Activated T-cell treated with anti-CD3 and anti-CD28 coated beads, Interleukin-2, amount 50 U/mL, for 72 hours (primary cell): ENCODE measurements at places on chromosomes 12 and 14. TPM values are rescaled to one million over a fixed set of nuclear protein-coding genes. Genes with fewer than 3 reads are reported as not detected.
A peak's percentile ranks its signal among the peaks of the same experiment; 100 is the strongest.

INHBC gene
- total RNA-seq, result not detected

OTOGL gene
- not detected for total RNA-seq

FAM186B gene
- total RNA-seq, result 0.74 TPM

LALBA gene
- not detected for total RNA-seq

PHETA1 gene
- total RNA-seq, result 1.0 TPM

DNA sequence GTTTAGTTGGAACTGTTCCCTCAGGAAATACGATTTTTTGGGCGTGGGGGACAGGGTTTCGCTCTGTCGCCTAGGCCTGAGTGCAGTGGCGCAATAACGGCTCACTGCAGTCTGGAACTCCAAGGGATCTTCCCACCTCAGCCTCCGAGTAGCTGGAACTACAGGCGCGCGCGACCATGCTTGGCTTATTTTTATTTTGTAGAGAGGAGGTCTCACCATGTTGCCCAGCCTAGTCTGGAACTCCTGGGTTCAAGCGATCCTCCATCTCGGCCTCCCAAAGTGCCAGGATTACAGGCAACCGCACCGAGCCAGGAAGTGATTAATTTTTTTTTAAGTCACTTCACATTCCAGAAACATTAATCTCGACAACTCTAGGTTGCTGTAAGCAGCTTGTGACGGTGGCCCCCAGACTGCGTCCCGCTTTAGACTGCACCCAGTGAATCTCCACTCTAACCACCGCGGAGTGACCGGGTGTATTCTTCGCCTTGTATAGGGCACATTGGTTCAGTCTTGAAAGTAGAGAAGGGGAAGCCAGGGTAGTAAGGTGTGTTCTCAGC lies 830 bp upstream of the MIS18BP1 start:
- DNase-seq, result no peak

- DNase-seq, result no peak
These were observed 36.0 kb upstream of the GARIN6 start for GRCh38 chr12:99611599-99611998.

- peak; percentile 21 for DNase-seq
These were observed 44.0 kb downstream of the RBMS2 start for GRCh38 chr12:56565510-56566101.

DNA sequence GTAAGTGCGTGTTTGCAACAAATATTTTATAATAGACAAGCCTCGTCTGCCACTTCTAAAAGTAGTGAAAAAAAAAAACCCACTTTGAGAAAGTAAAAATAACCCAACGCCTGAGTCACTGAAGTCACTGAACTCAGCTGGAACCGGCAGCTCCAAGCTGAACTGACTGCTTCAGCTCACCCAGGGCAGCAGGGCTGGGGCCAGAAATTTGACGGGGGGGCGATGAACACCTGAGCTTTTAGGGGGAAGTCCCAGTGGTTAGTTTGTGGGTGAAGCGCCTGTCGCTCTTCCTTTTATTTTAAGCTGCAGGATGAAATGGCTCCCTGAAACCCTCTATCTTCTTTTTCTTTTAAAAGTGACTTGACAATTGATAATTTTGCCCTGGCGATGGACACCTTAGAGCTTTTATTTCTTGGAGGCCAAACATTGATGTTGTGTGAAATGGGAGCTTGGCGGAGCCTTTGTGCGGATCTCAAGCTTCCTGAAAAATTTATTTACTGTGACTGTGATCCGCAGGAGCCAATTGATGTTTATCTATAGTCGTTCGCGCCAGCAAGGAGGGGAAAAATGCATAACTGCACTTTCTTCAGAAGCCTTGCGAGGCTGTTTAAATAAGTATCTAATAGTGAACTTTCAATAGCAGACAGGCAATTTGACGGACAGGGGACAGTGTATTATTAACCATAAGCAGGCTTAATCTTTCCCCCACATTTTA lies 173.2 kb upstream of the MYL2 start:
- peak; percentile 7 for DNase-seq

DNA sequence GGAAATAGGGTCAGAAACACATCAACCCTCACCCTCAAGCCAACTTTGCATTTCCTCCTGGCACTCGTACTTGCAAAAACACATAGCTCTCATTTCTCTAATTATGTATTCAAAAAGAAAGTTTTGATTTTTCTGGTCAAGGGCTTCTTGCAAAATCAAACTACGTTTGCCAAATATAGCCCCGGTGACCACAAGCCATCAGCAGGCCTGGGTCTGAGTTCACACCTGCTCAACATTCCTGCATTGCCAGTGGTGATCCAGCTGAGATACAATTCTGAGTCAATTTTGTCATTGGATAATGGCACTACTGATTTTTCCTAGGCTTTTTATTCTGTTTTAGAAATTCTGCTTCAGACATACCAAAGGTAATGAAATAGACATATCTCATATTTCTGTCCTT lies 10.7 kb upstream of the BHLHE41 start:
- DNase-seq, result no peak

- no peak for DNase-seq
These were observed 2.2 kb upstream of the CDKN3 start for GRCh38 chr14:54394596-54394995.

GRCh38 chr14:89015016-89015415 lies 190.6 kb downstream of the TTC8 start:
- no peak for DNase-seq
